Right hindlimb (tissue), 1 donor: ENCODE measurements at places on chromosomes 2 and 18.

DNA sequence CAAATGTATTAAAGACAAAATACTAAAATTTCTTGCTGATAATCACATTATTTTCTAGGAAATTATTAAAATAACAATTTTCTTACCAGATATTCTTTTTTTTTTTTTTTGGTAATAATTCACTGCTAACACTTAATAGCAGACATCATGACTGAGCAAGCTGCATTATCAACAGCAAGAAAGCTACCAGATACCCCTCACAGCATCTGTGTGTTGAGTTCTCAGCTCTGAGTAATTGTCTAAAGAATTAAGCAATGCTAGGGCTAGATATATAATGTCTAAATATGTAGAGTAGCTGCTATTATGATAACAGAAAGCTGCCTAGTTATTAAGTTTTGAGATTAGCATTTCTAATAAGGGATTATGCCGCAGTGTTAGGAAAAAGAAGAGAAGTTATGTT is 754.3 kb upstream of the PKDCC start:
- DNase-seq = no peak

DNA sequence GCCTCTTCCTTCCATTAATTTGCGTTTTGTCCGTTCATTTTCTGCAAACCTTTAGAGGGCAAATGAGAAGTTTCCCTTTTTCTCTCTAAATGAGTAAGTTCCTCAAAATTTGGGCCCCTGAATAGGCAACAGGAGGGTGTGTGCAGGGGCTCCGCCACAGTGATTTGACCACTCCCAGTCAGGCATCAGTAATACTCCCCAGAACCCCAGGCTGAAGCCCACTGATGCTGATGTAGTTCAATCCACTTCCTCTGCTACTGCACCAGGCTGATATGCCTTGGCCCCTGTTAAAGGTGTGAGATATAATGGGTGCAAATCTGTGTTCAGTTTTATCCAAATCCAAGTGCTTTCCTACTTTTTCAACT is 1150.0 kb downstream of the RPIA start:
- no peak for DNase-seq

DNA sequence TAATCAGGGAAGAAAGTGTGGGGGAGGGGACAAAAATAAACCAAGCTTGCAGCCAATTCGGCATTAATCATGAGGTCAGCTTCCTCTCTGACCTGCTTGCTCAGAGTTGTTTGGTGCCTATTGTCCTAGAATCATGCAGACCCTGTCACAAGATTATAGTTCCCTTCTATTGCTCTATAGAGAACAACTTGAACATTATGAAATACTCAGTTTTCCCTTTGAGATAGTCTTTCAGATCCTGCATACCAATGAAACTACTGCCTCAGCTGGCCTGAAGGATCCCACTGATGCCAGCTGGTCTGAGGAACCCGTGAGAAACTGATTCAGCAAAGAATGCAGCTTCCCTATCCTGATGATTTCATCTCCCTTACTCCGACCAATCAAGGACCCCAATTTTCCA is 955 bp upstream of the BBS5 start:
- peak; percentile 39 for DNase-seq

- no peak for DNase-seq
Measured at GRCh38 chr2:10073706-10074105, 6.5 kb downstream of the CYS1 start.

DNA sequence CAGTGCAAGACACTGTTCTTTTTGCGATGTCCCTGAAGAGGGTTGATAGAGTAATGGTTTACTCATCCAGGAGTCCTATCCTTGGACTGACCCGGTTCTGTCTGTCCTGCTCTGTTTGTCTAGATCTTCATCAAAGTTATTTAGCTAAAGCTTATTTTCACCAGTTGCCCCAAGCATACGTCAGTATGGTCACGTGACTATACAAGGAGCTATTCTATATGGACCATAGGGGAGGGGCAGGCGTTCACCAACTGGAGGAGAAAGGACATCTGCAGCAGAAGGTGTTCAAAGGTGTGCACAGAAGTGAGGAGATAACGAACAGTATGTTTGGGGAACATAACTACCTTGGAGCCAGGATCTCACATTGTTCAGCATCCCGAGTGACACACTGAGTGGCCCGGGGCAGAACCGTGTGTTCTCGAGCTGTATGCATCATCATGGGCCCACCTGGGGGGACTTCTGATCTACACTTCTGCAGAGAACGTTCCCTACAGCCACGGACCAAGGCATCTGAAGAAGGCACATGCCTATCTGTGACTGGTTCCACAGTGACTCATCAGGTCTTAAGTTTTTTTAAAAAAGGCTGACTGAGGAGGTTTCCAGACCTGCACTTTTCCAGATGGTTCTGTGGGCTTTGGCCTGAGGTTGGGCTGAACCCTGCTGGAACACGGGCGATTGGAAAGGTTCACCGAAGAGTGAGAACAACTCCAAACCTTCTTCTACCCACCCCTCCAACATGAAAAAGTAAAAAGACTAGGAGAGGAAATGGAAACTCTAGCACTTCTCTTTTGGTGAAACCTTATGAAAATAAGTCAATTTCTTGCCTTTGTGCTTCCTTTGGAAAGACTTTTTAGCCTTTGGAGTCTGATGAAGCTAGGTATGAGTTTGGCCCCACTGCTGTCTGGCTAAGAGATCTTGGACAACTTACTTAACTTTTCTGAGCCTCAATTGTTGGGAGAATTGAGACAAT is 68.6 kb upstream of the YWHAQ start:
- DNase-seq = no peak

- peak; percentile 42 for DNase-seq
Measured at GRCh38 chr2:37748541-37748940, 77.1 kb upstream of the CDC42EP3 start.

- no peak for DNase-seq
Measured at GRCh38 chr2:99598441-99598840, 108.6 kb upstream of the REV1 start.
